Stromal cell of bone marrow (primary cell): ENCODE measurements at places on chromosomes 5 and 9.
A peak's percentile ranks its signal among the peaks of the same experiment; 100 is the strongest.

DNA sequence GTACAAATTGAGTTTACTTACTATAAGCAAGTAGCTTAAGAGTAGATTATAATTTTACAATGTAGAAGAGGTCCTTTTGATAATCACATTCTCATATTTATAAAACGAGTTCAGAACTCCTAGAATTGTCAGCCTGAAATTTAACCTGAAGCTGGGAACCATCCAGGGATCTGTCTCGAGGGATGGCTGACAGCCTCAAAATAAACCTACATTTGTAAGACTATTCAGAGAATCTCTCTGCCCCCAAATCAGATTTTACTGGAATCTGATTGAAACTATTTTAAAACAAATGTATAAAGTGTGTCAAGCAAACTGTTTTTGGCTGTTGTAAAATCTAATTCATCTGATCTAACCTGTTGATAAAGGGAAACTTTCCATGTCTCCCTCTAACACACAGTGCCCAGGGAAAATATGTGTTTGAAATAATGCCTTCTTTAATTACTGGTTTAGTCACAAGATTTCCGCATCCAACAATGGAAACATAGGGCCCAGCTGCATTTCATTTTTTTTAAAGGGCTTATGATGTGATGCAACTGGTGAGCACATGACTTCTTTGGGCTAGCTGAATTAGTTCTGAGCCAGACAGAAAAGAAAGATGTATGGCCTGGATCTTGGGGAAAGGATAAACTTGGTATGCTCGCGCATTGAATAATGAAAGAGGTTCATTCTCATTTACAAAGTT is 30.3 kb downstream of the SLC25A46 start:
- peak; percentile 80 for DNase-seq

DNA sequence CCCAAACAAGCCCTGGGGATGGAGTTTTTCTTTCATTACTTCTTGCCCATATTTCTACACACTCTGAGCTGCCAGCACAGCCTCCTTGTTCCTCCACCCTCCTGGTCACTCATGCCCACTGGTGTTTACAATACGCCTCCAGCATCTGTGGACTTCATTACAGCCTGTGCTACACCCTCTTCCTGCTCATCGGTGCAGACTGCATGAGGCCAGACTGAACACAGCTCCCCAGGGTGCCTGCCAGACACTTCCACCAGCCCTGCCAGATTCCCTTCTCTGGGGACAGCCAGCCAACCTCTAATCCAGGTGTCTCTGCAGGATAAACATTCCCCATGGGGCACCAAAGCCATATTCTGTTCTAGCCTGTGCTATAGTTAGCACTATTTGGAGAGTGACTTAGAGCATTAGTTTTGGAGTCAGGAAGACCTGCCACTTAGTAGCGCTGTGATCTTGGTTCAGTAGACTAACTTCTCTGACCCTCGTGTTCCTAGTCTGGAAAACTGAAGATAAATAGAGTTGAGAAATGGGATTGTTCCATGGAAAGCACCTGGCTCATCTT is 163.8 kb upstream of the KLF4 start:
- DNase-seq, result no peak

DNA sequence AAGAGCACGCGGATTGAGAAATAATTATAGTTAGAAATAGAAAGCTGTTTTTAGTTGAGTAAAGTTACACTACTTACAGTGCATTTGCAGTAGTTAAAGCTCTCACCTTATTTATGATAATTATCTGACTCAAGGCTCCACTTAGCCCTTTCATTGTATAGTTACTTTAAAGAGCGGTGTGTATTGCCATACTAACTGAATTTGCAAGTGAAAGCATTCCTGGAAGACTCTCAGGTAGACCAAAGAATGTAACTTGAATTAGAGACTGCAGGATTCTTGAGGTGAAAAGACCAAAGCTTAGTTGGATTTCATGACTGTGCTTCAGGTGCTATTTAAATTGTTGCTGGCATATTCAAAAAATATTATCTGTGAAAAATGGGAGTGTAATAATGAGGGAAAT is 4.2 kb upstream of the RASA1 start:
- no peak for DNase-seq

DNA sequence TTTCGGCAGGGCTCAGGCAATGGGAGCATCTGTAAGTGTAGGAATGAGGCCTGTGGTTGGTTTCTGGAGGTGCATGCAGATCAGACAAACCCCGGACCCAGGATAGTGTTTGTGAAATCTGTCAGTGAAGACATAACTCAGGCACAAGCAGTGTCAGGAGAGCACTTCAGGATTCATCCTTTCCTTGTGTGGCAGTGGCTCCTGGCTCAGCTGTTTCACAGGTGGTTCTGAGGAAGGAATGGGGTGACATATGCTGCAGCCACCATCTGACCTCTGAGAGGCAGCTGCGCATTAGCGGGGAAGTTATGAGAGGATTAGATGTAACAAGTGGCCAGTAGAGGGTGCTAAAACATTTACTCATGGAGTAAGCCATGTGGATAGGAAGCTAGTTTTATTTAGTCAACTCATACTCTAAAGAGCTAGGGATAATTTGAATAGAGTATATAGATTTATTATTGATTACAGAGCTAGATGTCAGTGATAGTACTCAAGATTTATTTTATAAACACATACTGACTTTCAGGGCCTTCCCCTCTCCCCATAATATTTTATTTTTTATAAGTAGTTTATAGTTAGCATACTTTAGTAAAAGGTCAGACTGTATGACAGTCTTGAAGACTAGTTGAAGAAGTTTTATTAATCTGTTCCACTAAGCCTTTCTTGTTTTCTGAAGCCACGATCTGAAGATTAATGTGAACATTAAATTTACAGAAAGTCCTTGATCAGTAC is 28.4 kb downstream of the NNT start:
- DNase-seq, result peak; percentile 80

DNA sequence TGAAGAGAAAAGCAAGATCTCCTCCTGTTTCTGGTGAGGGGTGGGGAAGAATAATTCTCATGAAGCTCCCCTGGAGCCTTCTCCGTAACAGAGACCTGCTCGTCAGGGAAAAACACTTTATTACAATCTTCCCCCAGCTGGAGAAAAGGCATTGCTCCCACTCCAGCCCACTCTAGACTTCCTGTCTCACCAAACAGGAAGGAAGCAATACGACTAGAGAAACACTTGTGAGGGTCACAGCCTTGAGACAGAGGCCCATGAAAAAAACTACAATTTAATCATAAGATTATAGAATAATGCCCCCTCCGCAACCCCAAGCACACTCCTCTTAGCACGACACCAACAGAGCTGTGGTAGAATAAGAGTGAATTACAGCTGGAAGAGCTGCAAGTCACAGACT is 197.2 kb upstream of the S1PR3 start:
- no peak for DNase-seq

- no peak for DNase-seq
Observed at GRCh38 chr5:145680767-145681166, 154.4 kb downstream of the PRELID2 start.

GRCh38 chr9:89496645-89497256 is 1.2 kb downstream of the SEMA4D start:
- DNase-seq, result no peak

DNA sequence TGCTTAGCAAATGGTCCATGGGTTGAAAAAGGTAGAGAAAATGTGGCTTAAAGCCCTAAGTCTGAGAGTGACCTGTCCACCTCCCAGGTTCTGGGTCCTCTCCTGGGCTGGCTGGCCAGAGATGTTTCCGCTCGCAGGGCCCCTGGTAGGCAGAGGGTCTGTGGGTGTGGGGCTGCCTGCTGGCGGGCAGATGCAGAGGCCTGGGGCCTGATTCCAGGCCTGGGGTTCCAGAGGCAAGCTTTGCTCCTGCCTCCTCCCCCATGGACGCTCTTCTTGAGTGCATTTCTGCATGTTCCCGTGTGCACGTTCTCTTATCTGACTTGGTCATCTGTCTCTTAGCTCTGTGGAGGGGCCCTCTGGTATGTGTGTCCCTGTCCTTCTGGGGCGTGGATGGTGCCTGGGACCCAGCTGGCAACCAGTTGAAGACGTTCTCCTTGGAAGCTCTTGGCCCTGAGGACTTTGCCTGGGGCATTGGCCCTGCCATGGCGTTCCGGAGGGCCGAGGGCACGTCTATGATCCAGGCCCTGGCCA is 3.8 kb downstream of the MIGA2 start:
- no peak for DNase-seq

GRCh38 chr5:174693697-174694385 is 30.5 kb upstream of the MSX2 start:
- DNase-seq, result no peak

GRCh38 chr9:133200631-133201030 is 8.4 kb downstream of the OBP2B start:
- DNase-seq, result no peak
